ENCODE measurements at places on chromosomes 7 and 10.

DNA sequence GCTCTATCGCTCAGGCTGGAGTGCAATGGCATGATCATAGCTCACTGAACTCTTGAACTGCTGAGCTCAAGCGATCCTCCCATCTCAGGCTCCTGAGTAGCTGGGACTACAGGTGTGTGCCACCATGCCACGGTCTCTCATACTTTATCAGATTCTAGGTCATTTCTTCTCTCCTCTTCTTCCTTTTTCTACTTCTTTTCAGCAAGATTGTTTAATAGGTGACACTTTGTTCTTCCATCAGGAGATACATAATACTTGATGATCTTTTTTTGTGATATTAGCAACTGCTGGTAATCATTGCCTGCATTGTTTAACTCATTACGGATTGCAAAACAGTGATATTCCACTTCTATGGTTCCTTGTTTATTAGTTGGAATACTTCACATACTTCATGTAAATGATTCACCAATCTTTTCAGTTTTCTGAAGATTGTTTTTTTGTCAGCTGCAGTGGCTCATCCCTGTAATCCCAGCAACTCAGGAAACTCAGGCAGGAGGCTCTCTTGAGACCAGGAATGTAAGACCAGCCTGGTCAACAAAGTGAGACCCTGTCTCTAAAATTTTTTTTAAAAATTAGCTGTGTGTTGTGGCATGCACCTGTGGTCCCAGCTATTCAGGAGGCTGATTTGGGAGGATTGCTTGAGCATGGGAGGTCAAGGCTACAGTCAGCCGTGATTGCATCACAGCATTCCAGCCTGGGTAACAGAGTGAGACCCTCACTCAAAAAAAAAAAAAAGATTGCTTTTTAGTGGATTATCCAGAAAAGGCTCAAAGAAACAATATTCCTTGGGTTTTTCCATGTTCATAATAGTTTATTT, 36.2 kb upstream of the CHST3 start:
- DNase-seq, result no peak

GRCh38 chr7:132138817-132139216, 437.5 kb downstream of the PLXNA4 start:
- DNase-seq, result no peak

DNA sequence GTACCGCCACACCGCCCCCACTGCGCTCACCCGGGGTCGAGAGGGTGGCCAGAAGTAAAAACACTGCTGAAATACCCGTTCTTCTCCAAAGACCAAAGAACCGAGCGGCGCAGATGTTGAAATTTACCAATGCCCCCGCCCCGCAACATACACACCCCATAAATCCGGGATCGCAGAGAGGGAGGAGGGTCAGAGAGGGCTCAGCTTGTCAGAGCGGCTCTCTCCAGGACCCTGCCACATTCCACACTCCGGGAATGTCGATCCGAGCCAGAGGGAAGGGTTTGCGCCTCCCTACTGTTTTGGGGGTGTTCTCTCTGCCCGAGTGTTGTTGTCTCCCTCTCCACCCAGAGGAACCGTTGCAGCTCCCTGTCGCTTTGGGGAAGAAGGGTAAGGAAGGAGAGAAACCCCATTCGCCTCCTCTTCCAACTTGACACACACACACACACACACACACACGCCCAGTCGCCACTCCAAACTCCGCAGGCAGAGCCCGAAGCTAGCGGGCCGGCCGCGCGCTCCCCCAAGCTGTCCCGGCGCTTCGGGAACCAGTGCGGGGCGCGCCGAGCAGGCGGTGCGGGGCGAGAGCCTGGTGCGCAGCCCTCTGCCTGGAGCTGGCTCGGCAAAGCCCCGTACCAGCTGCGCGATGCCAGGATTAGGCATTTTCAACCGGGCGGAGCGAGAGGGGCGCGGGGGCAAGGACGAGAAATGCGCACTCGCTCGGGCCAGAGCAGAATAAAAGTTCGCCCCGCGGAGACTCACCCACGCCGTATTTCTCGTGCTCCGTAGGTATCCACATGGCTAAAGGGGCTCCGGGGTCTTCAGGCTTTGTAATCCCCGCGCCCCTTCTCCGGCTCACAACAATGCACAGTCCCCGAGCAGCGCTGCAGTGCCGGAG, 609 bp downstream of the DOCK4 start:
- peak; percentile 57 for DNase-seq

DNA sequence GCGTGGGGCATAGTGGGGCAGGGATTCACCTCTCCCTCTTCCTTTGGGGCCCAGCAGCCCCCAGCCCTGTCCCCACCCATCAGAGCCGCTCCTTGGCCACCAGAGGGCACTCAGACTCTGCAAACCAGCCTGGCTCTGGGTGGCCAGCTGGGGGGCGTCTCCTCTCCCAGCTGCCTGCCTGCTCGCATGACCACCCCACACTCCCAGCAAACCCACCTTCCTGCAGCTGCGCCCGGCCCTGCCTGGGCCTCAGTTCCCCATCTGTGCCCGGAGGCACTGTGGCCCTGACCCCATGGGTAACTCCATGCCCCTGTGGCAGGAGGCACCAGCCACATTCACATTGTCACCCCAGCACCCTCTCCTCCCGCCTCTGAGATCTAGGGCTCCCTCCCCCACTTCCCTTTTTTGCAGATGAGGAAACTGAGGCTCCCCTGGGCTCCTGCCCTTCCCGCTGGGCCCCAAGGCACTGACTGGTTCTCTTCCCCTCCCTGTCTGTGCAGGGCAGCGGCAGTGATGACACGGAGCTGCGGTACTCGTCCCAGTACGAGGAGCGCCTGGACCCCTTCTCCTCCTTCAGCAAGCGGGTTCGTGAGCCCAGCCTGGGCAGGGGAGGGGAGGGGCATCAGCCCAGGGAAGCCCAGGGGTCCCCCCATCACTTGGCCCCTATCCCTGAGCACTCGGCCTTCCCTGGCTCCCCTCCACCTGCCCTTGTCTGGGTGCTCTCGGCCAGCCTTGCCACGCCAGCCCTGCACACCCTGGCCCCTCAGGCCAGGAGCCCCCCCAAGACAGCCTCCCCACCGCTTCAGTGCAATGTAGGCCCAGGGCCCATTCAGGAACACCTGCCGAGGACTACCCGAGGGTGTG, 6.9 kb upstream of the SH2B2 start:
- peak; percentile 40 for DNase-seq

DNA sequence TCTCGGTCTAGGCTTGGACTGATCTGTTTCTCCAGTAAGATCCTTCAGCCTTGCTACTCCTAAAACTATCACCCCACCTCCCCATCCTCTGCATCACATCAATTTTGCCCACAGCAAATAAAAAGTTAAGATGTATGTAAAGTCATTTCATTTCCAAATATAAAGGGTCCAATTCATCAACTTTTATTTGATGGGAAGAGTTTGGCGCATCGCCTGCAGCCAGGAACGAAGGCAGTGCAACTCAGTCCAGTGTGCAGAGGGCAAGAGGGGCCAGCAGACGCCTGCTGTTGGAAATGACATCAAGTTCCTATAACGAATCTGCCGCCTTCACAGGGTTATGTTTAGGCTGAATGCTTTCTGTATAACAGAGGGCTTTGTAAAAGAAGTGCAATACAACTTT, 97.0 kb downstream of the SVIL start:
- no peak for DNase-seq

GRCh38 chr7:71239586-71240268, 107.8 kb downstream of the GALNT17 start:
- DNase-seq, result no peak

GRCh38 chr10:63921908-63922467, 400.8 kb downstream of the REEP3 start:
- DNase-seq, result no peak

DNA sequence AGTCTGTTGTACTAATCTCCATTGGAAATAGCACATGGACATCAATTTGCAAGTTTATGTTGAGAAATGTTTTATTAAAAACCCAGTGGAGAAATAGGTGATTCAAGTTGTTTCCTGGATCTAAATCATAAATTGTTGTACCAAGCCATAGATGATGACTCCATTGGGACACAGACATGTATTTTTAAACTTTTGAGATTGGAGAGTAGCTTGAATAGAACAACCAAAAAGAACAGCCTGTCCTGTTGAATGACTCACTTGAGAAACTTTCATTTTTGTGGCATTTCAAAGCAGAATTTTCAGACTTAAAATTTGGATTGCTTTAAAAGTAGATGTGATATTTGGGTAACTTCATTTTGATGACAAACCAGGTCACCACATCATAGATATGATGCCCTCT, 197.5 kb downstream of the GPAM start:
- no peak for DNase-seq

- DNase-seq, result peak; percentile 67
These were observed 1.5 kb downstream of the CTBP2 start for GRCh38 chr10:125158601-125159485.

- peak; percentile 54 for DNase-seq
These were observed 12.7 kb upstream of the TMEM273 start for GRCh38 chr10:49200854-49201253.

DNA sequence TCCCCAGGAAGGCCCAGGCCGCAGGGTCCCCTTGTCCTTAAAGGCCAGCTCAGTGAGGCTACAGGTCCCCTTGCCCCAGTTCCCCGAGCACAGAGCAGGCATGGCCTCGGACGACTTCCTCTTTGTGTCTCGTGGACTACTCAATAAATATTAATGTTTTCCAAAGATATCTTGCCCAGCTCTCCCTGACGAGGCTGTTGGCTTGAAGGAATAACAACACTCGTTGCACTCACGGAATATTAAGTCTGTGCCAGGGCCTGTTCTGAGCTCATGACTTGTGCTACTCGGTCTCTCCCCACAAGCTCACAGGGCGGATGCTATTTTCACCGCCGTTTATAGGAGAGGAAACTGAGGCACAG, 68.2 kb downstream of the CUX1 start:
- DNase-seq, result peak; percentile 29

DNA sequence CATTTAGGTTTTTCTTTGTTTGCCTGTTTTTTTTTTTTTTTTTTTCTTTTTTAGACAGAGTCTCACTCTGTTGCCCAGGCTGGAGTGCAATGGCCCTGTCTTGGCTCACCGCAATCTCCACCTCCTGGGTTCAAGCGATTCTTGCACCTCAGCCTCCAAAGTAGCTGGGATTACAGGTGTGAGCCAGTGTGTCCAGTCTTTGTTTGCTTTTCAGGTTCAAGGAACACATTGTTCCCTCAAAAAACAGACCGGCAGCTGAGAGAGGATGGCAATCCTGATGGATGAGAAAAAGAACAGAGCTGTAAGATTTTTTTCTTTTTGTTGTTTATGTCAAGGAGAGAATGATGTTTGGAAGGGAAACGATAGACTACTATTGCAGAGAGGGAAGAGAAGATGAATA, 23.3 kb upstream of the RHOBTB1 start:
- no peak for DNase-seq

DNA sequence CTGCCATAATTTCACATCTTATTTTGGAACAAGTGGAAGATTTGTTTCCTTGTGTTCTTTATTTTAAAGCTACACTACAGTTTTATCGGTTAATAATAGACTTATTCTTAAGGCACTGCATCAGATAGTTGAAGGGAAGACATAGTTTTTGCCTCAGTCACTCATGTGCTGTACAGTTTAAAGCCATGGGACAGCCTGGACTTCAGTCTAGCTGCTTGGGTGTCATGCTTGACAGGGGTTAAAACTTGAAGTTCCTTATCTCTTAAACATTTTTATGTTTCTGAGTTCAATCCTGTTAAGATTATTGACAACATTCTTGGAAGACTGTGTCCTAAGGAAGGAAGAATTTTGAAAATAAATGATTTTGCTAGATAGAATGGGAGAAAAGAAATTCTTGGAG, 49.7 kb downstream of the PPP1R9A start:
- DNase-seq, result no peak

DNA sequence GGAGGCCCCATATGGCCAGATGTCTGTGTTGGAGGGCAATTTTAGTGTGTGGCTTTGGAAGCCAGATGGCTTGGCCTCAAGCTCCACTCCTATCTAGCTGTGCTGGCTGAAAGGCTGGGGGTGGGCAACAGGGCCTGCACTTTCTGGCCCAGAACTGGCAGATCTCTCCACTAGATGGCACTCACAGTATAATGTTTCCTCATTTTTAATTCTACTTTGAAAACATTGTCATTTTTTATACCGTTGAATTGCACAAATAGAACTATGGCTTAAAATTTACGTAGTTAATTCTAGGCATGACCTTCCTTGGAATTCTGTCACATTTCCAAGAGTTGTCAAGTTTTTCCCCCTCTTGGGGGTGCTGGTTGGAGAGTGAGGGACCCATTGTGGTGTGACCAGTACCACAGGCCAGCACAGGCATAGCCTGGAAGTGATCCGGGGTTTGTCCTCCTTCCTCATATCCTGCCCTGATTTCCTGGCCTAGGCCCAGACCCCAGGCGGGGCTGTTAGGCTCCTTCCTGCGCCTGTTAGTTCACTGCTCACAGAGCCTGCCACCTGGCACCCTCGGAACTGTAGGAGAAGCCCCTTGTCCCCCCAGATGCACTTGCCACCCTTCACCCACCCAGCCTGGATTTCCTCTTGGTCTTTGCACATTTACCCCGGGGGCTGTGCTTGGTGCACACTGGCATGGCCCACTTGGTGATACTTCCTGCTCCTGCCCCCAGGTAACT, 52.8 kb downstream of the ARHGAP22 start:
- peak; percentile 66 for DNase-seq

DNA sequence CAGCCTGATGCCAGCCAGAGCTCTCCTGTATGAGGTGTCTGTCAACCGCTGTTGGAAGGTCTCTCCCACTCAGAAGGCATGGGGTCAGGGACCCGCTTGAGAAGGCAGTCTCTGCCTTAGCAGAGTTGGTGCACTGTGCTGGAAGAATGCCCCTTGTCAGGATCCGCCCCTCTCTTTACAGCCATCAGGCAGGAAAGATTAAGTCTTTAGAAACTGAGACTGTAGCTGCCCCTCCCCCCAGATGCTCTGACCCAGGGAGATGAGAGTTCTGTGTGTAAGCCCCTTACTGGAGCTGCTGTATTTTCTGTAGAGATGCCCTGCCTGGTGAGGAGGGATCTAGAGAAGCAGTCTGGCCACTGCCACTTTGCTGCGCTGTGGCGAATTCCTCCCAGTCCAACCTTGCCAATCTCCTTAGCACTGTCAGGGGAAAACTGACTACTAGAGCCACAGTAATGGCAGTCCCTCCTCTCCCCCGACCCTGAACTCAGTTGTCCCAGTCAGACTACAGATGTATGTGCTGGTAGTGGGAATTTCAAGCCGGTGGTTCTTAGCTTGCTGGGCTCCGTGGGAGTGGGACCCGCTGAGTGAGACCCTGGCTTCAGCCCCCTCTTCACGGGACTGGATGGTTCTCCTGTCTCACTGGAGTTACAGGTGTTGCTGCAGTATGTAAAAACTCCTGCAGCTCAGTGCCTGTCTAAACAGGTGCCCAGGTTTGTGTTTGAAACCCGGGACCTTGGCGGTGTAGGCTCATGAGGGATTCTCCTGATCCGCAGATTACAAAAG, 285.5 kb upstream of the ZWINT start:
- DNase-seq, result no peak

- DNase-seq, result peak; percentile 57
These were observed 90.7 kb downstream of the APBB1IP start for GRCh38 chr10:26528715-26529393.

Measured in inflammatory macrophage (primary cell).